Smooth muscle cell of trachea (primary cell): ENCODE measurements at places on chromosomes 1 and 21. TPM values are rescaled to one million over a fixed set of nuclear protein-coding genes. Genes with fewer than 3 reads are reported as not detected.

FCRL6 gene
- total RNA-seq: not detected in 2 replicates

SLAMF7 gene
- not detected in 2 replicates for total RNA-seq

DNAJC28 gene
- 1.3 and 3.2 TPM in 2 replicates for total RNA-seq

OR14K1 gene
- total RNA-seq: not detected in 2 replicates

SLC6A17 gene
- total RNA-seq: 0.29 and 0.33 TPM in 2 replicates

SPRR3 gene
- total RNA-seq: not detected in 2 replicates

ARHGEF19 gene
- total RNA-seq: 3.5 and 6.3 TPM in 2 replicates

RHD gene
- total RNA-seq: not detected in 2 replicates

C1QC gene
- total RNA-seq: not detected in 2 replicates

GCSAML gene
- not detected in 2 replicates for total RNA-seq

TRMT13 gene
- total RNA-seq: 13.9 and 21.4 TPM in 2 replicates

CYP4X1 gene
- total RNA-seq: 0.15 and 0.17 TPM in 2 replicates

S100A12 gene
- not detected in 2 replicates for total RNA-seq

SEMA4A gene
- total RNA-seq: 1.7 and 1.8 TPM in 2 replicates

OR2AK2 gene
- total RNA-seq: not detected in 2 replicates

AZIN2 gene
- 4.2 and 6.0 TPM in 2 replicates for total RNA-seq

CD101 gene
- 0.29 and 0.66 TPM in 2 replicates for total RNA-seq

SIPA1L2 gene
- 1.3 and 2.2 TPM in 2 replicates for total RNA-seq

BCAR3 gene
- 25.5 and 28.4 TPM in 2 replicates for total RNA-seq

TRIM17 gene
- total RNA-seq: 0.15 TPM in 1 of 2 replicates, not detected in the other

SOD1 gene
- 235 and 400 TPM in 2 replicates for total RNA-seq

TRIM67 gene
- under 0.01 TPM in 1 of 2 replicates, not detected in the other for total RNA-seq

GPR89B gene
- 13.4 and 21.1 TPM in 2 replicates for total RNA-seq

DNAJC16 gene
- total RNA-seq: 12.9 and 19.7 TPM in 2 replicates

RHBG gene
- total RNA-seq: not detected in 2 replicates

METTL18 gene
- total RNA-seq: 5.1 and 8.9 TPM in 2 replicates
